ENCODE measurements at places on chromosomes 12 and 14.

DNA sequence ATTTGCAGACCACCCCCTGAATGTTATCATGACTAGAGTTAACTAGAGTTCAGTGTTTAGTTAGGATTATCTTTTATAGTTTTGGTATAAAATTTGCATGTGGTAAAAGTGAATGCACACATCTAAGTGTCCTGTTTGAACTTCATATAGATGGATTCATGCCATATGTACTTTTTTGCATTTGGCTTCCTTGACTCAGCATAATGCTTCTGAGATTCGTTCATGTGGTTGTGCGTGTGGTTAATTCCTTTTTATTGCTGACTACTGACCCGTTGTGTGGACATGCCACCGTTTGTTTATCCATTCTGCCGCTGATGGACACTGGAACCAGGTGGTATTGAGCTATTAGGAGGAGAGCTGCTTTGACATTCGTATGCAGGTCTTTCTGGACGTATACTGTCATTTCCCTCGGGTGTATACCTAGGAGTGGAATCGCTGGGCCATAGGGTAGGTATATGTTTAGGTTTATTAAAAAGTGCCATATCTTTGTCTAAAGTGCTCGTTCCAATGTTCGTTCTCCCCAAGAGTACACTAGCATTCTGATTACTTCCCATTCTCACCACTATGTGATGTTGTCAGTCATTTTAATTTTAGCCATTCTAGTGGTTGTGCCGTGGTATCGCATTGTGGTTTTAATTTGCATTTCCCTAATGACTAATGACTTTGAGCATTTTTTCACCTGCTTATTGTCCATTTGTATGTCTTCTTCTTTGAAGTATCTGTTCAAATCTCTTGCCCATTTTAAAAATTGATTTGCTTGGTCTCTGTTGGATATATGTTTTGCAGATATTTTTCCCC lies 37.7 kb downstream of the RIN3 start:
- no peak for DNase-seq

- no peak for DNase-seq
Observed at GRCh38 chr14:94330857-94331256, 7.7 kb upstream of the SERPINA6 start.

DNA sequence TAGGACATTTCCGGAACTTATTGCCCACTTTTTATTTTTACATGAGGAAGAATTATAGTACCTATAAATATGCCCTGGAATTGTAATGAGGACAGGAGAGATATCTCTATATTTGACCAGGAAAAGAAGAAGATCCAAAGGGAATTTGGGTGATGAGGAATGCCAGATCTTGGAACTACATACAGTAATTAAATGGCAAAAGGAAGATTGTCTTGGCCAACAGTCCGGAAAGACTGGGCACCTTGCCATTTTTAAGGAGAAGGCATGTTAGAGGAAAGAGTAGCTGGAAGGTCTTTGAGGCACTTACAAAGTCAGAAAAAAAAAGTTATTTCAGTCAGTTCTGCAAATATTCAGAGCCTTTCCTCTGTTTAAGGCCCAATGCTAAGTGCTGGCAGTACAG lies 616.4 kb downstream of the MED13L start:
- peak; percentile 65 for DNase-seq

DNA sequence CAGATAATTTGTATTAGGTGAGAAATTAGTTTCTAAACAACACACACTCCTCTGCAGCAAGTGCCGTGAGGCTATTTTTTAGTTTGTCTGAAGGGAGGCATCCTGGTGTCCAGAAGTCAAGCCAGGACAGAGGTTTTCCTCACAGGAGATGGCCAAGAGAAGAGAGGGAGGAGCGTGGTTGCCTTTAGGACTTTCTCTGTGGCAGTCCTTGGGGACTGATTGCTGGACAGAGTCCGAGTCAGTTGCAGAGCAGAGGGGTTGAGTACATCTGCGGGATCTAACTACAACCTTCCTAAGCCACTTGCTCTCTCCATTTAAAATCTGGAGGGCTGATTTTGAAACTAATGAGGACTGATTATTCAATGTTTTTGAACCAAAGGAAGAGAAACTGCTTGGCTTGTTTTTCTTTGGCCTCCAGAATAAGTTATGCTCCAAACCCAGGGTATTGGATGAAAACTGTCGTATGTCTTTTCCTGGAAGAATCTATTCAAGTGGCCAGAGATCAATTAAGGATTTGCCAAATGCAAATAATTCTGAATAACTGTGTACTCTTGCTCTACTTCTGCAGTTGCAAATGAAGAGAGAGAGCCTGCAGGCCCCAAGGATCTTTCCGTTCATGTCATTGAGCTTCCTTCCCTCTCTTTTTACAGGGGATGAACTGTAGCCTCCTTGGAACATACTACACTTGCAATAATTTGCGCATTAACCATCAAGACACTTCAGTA lies 1.2 kb downstream of the SLCO1C1 start:
- no peak for DNase-seq
